ENCODE measurements at places on chromosomes 13 and 19.

- DNase-seq, result no peak
Observed at GRCh38 chr13:80705371-80706163, 364.6 kb upstream of the SPRY2 start.

DNA sequence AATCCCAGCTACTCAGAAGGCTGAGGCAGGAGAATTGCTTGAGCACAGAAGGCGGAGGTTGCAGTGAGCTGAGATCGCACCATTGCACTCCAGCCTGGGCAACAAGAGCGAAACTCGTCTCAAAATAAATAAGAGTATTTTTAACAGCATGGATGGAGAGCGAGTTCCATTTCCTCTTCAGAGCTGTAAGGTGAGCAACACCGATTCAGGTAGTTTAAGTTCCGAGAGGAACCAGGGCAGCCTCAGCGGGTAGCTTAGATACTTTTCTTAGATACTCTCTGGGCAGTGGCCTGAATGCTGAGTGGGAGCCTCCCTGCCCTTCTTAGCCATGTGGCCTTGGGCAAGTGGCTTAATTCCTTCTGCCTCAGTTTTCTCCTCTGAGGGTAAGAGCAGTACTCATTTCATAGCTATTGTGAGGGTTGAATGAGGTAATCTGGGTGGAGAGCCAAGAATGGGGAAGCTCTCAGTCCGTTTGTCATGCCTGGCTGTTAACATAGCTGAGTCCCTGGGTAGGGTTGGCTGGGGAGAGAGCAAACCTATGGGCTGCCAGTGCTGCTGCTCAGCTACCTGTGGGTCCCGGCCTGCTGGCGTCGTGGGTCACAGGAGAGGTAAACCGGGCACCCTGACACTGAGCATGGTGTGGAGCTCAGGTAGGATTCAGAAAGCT is 4.1 kb downstream of the ATP11A start:
- DNase-seq, result peak; percentile 43

- DNase-seq, result no peak
Observed at GRCh38 chr19:4597975-4598671, 38.6 kb upstream of the SEMA6B start.

GRCh38 chr19:1220976-1221903 is 15.7 kb downstream of the STK11 start:
- peak; percentile 71 for DNase-seq

GRCh38 chr13:55255236-55255635 is 1885.5 kb upstream of the PRR20A start:
- no peak for DNase-seq

DNA sequence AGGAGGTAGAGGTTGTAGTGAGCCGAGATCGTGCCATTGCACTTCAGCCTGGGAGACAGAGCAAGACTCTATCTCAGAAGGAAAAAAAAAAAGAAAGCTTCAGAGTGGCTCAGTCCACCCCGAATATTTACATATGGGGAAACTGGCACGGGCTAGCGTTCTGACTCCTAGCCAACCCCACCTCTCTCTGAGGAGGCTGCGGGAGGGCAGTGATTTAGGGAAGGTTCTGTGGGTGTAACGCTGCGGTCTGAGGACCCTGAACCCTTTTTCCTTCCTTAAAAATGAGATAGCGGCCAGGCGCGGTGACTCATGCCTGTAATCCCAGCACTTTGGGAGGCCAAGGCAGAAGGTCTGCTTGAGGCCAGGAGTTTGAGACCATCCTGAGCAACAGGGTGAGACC is 5.0 kb downstream of the LRRC25 start:
- DNase-seq, result no peak

GRCh38 chr13:112113851-112114250 is 46.9 kb downstream of the SOX1 start:
- DNase-seq, result no peak

DNA sequence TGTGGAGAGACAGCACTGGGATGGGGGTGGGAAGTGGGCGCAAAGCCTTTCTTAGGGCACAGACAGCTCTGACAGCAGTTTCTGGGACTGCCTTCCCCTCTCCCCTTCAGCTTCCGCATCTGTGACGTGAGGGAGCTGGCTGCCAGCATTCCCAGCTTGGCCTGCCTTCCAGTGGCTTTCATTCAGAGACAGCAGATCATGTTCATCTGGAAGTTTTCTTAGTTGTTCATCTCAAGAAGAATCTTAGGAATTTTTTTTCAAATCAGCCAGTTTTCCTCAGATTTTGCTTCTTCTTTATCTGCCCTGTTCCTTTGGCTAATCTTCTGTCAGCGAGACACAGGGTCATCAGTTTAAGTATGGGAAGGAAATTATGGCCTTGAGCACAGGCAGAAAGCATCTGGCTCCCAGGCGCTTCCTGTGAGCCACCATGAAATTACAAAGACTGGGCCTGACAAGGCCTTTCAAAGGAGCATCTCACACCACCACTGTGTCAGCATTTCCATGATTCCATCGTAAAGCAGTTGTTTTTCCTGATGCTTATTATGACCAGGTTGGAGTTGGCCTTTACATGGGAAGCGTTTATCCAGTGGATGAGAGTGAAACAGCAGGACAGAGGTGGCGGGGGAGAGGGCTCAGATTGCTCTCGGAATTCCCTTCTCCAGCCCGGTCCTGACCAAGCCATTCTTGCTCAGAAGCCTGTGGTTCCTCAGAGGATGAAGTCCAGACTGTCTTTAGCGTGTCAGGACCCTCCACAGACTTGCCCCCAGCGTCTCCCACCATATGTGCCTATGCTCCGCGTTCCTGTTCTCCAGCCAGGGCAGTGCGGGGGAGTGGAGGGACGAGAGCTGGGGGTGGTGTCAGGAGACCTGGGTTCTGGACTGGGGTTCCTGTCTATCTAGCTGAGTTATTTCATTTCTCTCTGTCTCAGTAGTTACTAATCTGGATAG is 43.6 kb downstream of the ARHGAP35 start:
- DNase-seq, result peak; percentile 48

GRCh38 chr19:46787040-46787330 is 1.4 kb downstream of the SLC1A5 start:
- DNase-seq, result no peak

DNA sequence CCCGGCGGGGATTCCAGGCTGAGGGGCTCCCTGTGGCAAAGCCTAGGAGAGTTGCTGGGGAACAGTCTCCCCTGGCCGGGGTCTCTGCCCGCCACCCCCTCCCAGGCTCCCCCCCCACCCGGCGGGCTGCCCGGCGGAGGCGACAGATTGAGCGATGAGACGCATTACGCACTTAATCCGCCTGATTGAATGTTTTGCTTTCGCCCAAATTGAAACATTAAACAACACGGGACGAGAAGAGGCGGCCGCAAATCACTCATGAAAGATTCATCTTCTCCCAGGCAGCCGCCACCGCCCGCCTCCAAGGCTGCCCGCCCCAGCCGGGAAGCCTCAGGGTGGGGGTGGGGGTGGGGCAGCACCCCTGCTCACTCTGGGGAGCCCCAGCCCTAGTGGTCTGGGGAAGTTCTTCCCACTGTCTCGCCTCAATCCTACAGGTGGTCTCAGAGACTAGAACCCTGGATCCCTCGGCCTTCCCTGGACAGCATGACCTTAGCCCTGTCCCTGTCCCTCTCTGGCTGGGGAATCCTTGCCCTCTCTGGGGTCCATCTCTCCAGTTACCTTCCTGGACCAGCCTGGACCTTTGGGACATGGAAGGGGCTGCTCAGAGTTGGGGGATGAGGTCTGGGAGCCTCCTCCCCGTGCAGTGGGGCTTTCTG is 7.6 kb upstream of the ERFL start:
- no peak for DNase-seq

DNA sequence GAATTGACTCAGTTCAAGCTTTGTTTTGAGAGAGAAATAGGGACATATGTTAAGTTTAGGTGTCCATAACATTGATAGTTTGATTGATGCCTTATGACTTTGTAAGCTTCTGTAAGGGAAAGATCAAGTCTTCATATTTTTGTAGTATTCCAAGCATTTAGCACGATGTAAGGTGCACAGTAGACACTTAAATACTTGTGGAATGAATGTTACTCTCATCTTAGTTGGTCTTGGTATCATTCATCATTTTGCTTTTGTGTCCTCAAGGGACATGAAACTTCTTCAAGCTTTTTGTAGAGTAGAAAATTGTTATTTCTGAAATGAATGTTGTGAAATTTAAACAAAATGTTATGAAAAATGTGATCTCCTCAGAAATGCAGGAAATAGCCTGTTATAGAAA is 10.1 kb downstream of the TDRD3 start:
- no peak for DNase-seq

All from hepatic stellate cell (primary cell).